ENCODE measurements at places on chromosomes 4 and X.

- DNase-seq: no peak
These were observed 57.9 kb upstream of the HPF1 start for GRCh38 chr4:169815606-169816005.

DNA sequence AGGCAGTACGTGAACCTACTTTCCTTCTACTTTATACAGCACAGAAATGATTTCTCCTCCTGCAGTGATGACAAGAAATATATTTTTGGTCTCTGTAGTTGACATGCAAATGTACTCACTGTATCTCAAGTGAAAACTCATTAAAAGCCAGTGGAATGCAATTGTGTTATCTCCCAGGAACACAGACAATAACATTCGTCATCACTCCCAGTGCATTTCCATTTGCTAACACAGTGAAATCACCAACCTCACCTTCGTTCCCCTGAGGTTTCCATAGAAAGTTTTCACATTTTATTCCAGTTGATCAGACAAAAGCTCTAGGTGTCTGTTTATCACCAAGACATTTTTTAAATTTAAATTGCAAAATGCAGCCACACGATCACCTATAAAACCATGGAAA, 2.5 kb upstream of the SPANXD start:
- DNase-seq: no peak

- DNase-seq: no peak
These were observed 172.8 kb upstream of the DCAF12L2 start for GRCh38 chrX:126338916-126339315.

DNA sequence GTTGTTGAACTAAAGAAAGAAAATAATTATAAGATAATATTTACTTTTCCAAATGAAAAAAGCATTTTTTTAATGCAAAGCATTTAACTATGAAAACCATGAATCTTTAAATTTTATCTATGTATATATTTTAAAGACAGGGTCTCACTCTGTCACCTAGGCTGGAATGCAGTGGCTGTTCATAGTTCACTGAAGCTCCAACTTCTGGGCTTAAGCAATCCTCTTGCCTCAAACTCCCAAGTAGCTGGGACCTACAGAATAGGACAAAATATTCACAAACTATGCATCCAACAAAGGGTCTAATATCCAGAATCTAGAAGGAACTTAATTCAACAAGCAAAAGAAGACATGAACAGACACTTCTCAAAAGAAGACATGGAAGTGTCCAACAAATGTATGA, 55.9 kb upstream of the ALB start:
- no peak for DNase-seq

DNA sequence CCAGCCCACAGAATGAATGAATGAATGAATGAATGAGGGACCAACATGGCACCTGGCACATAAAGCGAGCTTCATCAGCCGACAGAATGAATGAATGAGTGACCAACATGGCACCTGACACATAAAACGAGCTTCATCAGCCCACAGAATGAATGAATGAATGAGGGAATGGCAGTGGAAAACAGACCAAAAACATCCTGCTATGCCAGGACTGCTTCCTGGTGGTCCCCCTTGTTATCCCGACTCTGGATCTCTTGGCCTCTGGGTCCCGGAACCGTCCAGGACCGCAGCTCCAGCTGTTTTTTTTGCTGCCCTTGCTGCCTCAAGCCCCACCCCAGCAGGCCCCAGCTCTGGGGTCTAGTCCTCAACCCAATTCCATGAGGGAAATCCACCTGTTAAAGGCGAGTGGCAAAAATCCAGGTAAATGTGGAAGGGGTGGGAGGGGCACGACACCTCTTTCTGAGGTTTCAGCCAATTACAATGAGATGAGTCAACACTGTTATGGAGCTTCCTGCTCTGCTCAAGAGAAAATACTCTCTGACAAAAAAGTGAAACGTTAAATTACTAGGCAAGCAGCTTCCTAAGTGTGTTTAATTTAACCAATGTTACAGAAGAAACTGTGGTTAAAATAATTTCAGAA, 72.0 kb upstream of the MTNR1A start:
- DNase-seq: no peak

- no peak for DNase-seq
These were observed 996.1 kb downstream of the PDHA2 start for GRCh38 chr4:96835991-96836390.

DNA sequence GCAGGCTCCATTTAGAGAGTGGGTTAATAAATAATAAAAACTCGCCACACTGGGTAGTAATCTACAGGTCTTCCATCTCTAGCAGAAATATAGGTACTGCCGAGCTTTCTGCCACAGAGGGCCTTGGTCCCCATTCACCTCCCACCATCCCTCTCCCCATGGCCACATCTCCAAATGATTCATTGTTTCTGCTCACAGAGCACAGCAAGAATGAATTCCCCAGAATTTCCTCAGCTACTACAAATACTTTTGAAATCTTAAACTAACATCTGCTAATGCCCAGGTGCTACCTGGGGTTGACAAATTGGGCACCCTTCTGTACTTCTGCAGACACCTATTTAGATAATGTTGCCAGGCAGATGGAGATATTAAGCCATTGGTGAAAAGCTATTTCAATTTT, 5.1 kb downstream of the PHEX start:
- no peak for DNase-seq

GRCh38 chrX:29935455-29935854, 279.9 kb upstream of the MAGEB2 start:
- no peak for DNase-seq

DNA sequence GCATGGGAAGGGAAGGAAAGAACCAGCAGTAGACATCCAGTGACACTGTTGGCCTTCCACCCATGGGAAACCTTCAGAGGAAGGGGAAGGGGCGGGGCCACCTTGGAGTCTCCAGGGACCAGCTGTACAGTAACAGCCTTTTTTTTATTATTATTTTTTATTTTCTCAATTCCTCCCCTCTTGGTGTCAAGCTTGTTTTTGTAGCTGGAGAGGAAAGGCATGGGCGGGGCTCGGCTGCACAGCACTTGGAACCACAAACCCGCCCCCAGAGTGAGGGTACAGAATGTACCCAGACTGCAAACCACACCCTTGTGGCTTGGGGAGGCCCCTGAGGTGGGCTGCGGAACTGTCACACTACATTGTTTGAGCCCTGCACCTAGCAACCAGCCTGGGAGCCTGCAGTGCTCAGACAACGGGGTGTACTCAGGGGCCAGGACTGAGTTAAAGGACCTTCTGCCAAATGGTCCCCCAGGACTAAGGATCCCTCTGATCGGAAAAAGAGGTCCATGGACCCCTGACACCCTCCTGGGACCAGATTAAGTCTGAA, 45.7 kb downstream of the PRPS1 start:
- DNase-seq: peak; percentile 95

DNA sequence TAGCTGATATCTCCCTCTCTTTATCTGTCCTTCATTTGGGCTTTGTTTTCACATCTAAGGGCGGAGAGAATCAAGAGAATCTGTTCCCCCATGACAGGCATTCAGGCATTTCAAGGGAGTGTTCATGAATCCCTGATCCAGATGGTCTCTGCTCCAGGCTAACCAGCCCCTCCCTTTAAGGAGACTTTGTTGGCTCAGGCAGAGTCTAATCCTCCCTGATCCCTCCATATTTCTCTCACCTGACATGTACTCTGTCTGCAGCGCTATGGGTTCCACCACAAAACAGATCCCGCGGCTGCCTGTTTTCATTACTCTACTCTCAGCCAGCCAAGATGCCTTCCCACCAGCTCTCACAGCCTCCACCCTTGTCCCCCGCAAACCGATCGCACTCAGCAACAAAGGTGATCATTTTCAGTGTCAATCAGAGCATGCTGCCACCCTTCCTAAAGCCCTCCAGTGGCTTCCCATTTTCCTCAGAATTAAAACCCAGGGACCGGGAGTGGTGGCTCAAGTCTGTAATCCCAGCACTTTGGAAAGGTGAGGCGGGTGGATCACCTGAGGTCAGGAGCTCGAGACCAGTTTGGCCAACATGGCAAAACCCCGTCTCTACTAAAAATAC, 30.3 kb upstream of the SLC2A9 start:
- no peak for DNase-seq

DNA sequence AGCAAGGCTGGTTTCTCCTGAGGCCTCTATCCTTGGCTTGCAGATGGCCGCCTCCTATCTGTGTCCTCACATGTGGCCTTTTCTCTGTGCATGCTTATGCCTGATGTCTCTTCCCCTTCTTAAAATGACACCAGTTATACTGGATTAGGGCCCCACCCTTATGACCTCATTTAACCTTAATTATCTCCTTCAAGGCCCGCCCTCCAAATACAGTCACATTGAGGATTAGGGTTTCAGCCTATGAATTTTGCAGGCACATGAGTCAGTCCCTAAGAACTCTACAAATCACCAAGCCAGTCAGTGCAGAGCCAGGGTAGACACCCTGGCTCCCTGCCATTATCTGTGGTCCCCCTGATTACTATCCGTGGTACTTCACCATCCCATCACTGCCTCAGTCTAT, 51.6 kb downstream of the MAML3 start:
- DNase-seq: no peak

DNA sequence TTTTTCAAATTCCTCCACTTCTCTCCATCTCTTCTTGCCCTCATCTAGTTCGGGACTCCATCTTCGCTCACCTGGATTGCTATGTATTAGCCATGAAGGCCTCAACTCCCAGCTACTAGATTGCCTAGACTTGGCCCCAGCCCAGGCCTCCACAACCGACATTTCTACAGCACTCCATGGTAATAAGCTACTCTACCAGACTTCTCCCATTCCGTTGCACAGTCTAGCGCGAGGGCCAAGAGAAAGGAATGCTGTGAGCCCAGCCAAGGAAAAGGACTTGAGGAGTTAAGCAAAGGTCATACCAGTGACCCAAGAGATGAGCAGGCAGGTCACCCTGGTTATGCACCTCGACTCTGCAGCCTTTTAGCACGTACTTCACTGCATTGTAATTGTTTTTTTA, 75.6 kb downstream of the SOWAHB start:
- DNase-seq: no peak

- no peak for DNase-seq
These were observed 576.4 kb upstream of the SLIT2 start for GRCh38 chr4:19675172-19675811.

GRCh38 chr4:90586799-90587198, 459.6 kb downstream of the CCSER1 start:
- no peak for DNase-seq

DNA sequence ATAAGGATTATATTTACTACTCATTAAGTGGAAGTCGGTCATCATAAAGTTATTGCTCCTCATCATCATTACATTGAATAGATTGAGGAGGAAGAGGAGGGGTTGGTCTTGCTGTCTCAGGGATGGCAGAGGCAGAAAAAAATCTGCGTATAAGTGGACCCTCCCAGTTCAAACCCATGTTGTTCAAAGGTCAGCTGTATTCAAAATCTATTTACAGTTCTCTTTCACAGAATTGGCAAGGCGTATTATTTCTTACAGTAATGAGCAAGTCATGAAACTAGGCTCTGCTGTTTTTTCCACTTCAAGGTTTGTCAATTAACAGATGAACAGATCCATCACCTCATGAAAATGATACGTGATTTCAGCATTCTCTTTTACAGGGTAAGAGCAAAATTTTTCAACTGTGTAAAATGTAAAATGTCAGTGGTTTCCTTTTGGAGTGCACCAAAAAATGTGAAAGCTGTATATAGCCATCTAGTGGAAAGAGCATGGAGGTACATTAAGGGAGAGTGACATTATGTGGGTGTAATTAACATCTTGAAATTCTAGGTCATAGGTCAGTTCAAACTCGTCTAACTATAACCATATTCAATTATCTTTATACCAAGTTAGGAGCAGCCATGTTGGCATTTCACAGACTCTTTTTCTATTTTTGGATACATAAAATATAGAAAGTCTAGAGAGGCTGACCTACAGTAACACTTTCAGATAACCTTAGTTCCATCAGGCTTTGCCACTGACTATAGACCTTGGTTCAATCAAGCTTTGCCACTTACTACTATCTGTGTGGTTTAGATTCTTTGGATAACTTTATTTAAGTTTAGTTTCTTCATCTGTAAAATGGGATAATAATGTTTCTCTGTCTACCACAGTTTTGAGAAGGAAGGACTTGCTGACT, 30.1 kb downstream of the NEIL3 start:
- peak; percentile 66 for DNase-seq

- no peak for DNase-seq
These were observed 2407.1 kb downstream of the ARAP2 start for GRCh38 chr4:33837043-33837838.

DNA sequence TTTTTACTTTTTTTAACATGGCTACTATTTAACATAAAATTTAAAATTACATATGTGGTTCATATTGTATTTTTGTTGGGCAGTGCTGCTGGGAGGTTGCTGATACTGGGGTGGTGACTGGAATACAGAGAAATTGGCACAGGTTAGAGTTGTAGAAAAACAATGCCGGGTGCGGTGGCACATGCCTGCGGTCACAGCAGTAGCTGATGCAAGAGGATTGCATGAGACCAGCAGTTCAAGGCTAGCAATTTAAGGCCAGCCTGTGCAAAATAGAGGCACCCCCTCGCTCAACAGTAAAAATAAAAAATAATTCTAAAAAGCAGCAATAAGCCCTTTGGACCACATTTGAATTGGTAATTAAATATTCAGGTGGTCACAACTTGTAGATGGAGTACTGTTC, 11.8 kb upstream of the CPE start:
- no peak for DNase-seq

- peak; percentile 35 for DNase-seq
These were observed 43.7 kb upstream of the TADA2B start for GRCh38 chr4:6999172-7000086.

DNA sequence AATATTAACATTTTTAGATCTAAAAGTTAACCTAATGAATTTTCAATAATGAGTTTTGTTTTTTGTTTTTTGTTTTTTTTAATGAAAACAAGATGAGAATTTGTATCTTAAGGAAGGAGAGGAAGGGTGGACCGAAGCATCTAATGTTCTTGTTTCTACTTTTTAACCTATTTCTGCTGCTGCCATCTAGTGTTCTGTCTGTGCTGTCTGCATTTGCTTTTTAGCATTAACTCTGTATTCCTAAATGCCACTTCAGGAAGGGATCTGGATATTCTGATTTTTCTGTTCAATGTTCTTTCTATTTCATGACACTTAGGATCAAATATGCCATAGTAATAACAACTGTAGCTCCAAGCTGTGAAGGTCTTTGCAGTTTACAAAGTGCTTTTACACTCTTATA, 161.7 kb downstream of the BRWD3 start:
- no peak for DNase-seq

- no peak for DNase-seq
These were observed 256.9 kb upstream of the TEX13A start for GRCh38 chrX:105477351-105477750.

DNA sequence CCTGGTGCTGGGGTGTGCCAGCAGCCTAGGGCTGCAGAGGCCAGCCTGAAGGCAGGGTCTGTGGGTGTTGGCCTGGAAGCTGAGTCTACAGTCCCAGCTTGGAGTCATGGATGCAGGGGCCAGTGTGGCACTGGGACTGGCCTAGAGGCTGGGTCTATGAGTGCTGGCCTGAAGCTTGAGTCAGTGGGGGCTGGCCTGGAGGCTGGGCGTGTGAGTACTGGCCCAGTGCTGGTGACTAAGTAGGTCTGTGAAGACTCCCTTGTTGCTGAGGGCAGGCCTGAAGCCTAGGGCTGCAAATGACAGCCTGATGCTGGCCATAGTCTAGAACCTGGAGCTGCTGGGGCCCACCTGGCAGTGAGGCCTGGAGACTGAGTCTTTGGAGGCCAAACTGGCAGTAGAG, 31.3 kb upstream of the ALG13 start:
- DNase-seq: no peak

- no peak for DNase-seq
These were observed 26.1 kb downstream of the ARHGEF6 start for GRCh38 chrX:136754651-136755050.
